ENCODE measurements at places on chromosomes 3 and 15. TPM values are rescaled to one million over a fixed set of nuclear protein-coding genes. Genes with fewer than 3 reads are reported as not detected.

GRCh38 chr3:50674349-50675178 lies at the start of gene DOCK3:
Gene DOCK3, plus strand, starts transcription at chr3:50674927. Its CDS starts 337 bp downstream, at chr3:50675264.
- H3K27me3 ChIP-seq = peaks cover 74% of the 10 kb centered on the region
- H3K27ac ChIP-seq = no peak within 1 kb of the TSS
- H3K4me1 ChIP-seq = peaks cover 18% of the 10 kb centered on the region
- DNase-seq = peak; percentile 32

DNA sequence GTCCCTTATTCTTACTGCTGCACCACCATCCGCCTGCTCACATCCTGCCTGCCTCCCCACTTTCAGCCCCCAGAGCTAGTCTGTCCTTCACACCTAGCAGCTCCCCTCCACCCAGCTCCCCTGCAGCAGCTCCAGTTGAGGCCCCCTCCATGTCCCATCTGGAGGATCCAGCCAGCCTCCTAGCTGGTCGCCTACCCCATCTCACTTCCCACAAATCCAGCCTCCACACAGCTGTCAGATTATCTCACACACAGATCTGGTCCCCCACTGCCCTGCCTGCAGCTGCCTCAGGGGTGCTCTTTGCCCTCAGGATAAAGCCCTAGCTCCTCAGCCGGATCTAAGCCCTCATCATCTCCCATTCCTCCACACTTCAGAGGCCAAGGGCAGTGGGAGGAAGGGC lies 8.8 kb upstream of the SEMA7A start:
- no peak overlapping the region for H3K27ac ChIP-seq
- no peak overlapping the region for H3K4me3 ChIP-seq
- H3K4me1 ChIP-seq = no peaks in the 10 kb centered on the region
- no peaks in the 10 kb centered on the region for H3K27me3 ChIP-seq

Gene APOD
- polyA plus RNA-seq = not detected

DNA sequence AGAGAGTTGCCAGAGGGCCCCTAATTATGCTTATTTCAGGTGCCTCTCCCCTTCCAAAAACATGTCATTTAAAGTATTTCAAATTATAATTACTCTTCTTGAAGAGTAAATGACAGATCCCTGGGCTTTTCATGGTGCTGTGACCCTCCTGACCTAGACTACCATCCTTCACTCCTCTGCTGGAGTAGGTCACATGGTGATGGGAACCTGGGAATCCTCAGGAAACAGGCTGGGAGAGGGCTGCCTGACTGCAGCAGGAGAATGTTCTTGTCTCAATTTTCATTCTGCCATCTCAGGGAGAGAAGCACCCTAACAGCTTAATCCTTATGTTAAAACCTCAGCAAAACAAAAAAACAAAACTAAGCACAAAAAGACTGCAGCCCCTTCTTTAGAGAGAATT lies 24.6 kb downstream of the PGBD4 start:
- DNase-seq = no peak
- H3K27ac ChIP-seq = no peak overlapping the region
- no peak overlapping the region for H3K4me3 ChIP-seq
- no peaks in the 10 kb centered on the region for H3K27me3 ChIP-seq
- no peaks in the 10 kb centered on the region for H3K4me1 ChIP-seq

Gene CEMIP
- not detected for polyA plus RNA-seq

Gene SLC22A13
- not detected for polyA plus RNA-seq

DNA sequence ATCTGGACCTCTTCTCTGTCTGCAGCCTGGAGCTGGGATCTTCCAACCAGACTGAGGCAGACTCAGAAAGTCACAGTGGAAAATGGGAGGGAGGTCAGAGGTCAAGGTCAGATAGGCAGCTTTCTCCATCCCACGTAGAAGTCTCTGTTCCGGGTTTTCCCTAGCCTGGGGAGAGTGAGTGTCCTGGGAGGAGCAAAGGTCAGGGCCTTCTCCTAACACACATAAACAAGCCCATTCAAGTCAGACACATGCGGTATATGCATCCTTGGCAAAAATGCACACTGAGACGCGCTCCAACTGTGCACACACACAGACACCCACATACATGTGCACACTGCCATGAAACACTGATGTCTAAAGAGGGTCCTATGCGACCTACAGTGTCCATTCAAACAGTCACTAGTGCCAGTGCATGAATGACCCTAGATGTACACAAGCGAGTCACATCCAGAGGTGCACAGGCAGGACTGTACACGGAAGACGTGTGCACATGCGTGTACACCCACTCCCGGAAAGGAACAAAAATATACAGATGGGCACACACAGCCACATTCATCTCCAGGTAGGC lies 681 bp downstream of the TWF2 start:
- DNase-seq = peak; percentile 29
- H3K27ac ChIP-seq = peak overlapping the region; percentile 91
- H3K27me3 ChIP-seq = no peaks in the 10 kb centered on the region
- peak overlapping the region; percentile 100 for H3K4me3 ChIP-seq

- H3K36me3 ChIP-seq = no peaks in the 10 kb centered on the region
- no peak overlapping the region for H3K27ac ChIP-seq
- DNase-seq = peak; percentile 28
- H3K4me1 ChIP-seq = peaks cover 26% of the 10 kb centered on the region
- H3K4me3 ChIP-seq = no peak overlapping the region
- H3K27me3 ChIP-seq = no peaks in the 10 kb centered on the region
Observed at GRCh38 chr3:114093596-114093995, 37.1 kb downstream of the QTRT2 start.

DNA sequence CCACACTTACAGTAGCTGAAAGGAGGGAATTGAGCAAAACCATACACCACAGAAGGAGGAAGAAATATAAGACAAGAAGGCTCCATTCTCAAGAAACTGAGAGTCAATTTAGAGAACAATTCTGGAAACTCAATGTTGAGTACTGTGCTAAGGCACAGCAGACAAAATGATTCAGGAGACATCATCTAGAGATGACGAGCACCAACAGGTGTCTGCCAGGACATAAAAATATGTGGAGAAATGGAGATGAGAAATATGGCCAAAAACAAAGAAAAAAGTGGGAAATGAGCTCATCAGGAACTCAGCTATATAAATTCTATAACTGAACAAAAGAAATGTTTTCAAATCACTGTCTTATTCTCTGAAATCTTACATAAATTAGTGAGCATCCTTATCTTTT lies 343.7 kb downstream of the ERC2 start:
- H3K4me3 ChIP-seq = no peak overlapping the region
- no peak overlapping the region for H3K27ac ChIP-seq
- DNase-seq = no peak
- no peaks in the 10 kb centered on the region for H3K4me1 ChIP-seq

Gene TTLL13
- polyA plus RNA-seq = not detected

DNA sequence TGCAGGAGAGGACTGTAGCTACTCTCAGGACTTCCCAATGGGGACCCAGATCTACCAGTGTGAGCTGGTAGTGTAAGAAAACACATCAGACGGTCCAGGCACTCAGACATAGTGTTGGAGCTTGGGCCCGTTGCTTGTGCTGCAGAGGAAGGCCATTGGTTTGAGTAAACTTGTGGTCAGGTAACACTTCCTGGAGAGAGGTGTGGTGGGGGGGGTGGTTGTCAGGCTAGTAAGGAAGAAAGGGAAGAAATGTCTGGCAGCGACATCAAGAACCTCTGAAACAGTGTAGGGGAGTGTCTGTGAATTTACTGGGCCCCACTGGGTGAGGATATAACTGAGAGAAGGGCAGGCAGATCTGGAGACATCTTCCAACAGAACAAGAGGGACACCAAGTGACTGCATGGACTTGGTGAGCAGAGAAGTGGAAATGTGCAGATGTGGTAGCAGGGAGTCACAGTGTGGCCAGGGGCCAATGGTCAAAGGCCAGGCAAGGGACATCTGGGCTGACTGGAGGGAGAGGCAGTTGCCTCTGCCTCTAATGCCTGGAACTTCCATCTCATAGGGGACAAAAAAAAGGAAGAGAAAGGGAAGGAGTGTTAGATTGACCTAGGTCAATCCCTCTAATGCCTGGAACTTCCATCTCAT lies 63.7 kb upstream of the MRPS22 start:
- no peak overlapping the region for H3K4me3 ChIP-seq
- H3K27ac ChIP-seq = no peak overlapping the region
- H3K27me3 ChIP-seq = no peaks in the 10 kb centered on the region
- no peaks in the 10 kb centered on the region for H3K36me3 ChIP-seq
- no peak for DNase-seq

DNA sequence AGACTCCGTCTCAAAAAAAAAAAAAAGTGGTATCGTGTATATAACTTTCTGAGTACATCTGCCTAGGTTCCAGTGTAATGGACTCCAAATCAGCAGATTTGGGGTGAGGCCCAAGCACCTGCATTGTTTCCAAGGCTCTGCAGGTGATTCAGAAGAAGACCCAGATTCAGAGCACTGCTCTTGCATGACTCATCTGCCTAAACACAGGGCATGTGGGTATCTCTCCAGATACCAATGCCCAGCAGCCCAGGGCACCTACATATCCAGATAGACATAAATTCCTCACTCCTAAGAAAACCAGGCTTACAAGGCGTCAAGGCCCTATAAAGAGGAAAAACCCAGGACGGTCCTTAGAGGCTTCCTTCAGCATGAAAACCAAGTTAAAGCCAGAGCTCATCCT lies 24.3 kb downstream of the NDUFAF1 start:
- no peak overlapping the region for H3K4me3 ChIP-seq
- peaks cover 9% of the 10 kb centered on the region for H3K4me1 ChIP-seq
- no peaks in the 10 kb centered on the region for H3K27me3 ChIP-seq
- peaks cover 30% of the 10 kb centered on the region for H3K36me3 ChIP-seq

GRCh38 chr3:68070186-68070585 lies 415.8 kb upstream of the SUCLG2 start:
- DNase-seq = no peak
- H3K4me3 ChIP-seq = no peak overlapping the region
- H3K4me1 ChIP-seq = no peaks in the 10 kb centered on the region
- H3K36me3 ChIP-seq = no peaks in the 10 kb centered on the region
- H3K27ac ChIP-seq = no peak overlapping the region

Gene LDHAL6B
- not detected for polyA plus RNA-seq

DNA sequence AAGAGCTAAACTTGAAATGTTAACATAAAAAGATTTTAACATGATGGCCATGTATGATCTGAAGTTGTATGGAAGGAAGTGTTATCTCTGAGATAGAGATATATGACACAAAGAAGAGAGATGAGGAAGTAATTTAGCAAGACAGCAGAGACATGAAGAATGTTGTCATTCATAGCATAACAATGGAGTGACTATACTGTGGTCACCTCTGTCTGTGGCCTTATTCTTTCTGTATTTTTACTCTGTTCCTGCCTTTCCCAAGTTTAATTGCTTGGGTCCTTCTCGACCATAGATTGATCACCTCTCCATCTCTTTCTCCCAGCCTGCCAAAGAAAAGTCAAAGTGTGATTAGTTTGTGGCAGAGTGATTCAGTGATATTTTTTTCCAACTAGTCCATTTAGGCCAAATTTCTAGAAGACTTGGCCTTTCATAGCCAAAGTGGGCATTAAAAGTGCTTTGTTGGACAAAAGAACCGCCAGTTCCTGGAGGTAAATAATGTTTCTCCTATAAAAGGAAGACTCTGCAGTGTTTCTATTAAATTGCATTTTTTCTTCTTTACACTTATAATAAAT lies 711.9 kb downstream of the CADM2 start:
- no peak overlapping the region for H3K27ac ChIP-seq
- no peaks in the 10 kb centered on the region for H3K36me3 ChIP-seq
- no peaks in the 10 kb centered on the region for H3K4me1 ChIP-seq

Gene FEZF2
- polyA plus RNA-seq = not detected

GRCh38 chr3:183591881-183592521 lies 36.5 kb upstream of the KLHL6 start:
- H3K36me3 ChIP-seq = no peaks in the 10 kb centered on the region
- peaks cover 28% of the 10 kb centered on the region for H3K4me1 ChIP-seq
- peak overlapping the region; percentile 13 for H3K4me3 ChIP-seq
- no peak overlapping the region for H3K27ac ChIP-seq
- no peaks in the 10 kb centered on the region for H3K27me3 ChIP-seq
